ENCODE measurements at places on chromosomes 6 and 20.

DNA sequence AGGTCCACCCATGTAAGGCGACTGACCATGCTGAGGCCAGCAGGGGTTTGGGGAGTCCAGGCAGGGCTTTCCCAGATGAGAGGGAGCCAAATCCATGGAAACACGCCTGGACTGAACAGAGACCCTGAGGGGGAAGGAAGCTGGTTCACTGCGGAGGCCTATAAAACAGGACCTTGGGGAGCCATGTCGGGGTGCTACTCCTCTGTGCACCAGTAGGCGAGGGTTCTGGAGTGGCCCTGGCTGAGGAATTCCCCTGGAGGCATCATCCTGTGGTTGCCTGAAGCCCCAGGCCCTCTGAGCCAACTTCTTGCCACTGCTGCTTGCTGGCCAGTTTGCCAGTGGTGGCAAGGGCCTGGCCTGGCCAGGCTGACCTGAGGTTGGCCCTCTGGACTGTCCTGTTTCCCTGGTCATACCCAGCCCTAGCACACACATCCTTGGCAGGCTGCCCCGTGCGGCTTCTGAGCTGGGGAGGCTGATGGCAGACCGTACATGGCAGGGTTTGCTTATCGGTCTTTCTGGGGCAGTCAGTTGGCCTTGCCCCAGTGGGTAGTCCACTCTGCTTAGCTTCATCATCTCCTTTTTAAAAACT, 2.2 kb upstream of the LRRN4 start:
- DNase-seq = no peak

DNA sequence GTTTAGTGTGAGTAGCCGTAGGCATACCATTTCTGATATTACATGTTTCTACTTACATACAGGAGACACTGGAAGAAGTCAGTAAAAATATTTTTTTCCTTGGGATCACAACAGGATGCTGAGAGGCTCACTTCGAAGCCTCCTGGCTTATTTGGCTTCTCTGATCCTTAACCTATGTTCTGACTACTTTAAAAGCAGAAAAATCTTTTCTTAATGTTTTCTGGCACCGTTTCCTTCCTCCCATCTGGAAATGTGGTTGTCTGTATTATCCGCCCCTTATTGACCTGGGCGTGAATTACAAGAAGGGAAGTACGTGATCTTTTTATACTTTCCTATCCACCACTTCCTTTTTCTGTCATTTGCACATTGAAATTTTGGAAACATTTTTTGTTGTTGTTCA, 379.6 kb downstream of the COL12A1 start:
- no peak for DNase-seq

DNA sequence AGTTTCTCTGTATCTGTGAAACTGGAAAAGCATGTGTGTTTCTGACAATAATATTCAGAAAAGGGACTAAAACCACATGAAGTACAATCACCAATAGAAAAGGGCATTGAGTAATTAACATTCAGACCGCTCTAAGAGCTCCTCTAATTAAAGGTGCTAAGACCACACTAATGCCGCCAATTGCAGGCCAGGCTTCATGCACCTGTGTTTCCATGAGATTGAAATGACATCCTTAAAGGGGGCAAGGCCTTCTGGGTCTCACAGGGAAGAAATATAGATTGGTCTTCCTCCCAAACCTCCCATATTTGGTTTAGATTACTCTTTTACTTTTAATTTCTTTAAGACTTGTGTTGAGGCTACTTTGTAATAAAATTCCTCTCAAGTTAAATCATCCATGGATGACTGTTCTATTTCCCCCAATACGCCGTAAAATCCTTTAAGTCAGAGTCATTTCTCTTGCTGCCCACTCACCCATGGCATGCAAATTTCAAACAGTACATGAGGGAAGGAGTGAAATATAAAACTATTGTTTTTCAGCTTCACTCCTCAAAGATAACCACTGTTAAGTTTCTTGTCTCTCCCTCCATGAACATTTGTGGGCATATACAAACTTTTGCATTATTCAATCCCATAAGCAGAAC, 110.6 kb downstream of the UBE3D start:
- DNase-seq = no peak

GRCh38 chr6:65819152-65819551, 112.1 kb upstream of the EYS start:
- DNase-seq = no peak

DNA sequence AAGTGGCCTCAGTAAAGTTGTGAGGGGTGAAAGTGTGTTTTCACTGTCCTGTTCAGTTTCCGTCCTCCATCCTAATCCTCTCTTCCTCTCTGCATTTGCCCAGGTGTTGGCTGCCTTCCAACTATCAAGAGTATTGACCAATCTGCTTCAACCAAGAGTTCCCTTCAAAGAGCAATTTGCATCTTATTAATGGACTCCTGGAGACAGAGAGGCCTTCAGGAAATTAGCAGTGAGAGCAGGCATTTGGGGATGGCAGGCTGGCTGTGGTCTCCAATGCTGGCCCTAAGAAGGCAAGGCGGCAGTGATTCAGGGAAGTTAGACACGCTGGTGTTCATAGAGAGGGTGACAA, 77.2 kb downstream of the GPR6 start:
- no peak for DNase-seq

- DNase-seq = no peak
Observed at GRCh38 chr20:8670893-8671215, 398.0 kb upstream of the PLCB4 start.

DNA sequence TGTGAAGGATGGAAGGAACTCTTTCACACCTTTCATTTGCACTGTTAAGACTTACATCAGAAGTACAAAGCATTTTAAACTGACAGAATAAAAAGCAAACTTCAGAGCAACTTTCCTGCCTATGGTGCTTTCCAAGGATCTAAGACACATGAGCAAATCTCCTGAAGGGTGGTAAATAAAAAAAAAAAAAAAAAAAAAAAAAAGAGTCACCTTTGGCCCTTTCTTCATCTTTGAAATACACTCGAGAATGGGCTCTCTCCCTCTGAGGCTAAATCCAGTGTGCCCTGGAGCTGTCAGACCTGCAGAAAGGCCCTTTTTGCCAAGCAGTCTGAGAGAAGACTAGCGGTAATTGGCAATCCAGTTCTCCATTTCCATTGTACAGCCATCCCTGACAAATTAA, 1113.8 kb upstream of the FLRT3 start:
- no peak for DNase-seq

GRCh38 chr6:158026901-158027589, 45.4 kb downstream of the SYNJ2 start:
- DNase-seq = no peak

DNA sequence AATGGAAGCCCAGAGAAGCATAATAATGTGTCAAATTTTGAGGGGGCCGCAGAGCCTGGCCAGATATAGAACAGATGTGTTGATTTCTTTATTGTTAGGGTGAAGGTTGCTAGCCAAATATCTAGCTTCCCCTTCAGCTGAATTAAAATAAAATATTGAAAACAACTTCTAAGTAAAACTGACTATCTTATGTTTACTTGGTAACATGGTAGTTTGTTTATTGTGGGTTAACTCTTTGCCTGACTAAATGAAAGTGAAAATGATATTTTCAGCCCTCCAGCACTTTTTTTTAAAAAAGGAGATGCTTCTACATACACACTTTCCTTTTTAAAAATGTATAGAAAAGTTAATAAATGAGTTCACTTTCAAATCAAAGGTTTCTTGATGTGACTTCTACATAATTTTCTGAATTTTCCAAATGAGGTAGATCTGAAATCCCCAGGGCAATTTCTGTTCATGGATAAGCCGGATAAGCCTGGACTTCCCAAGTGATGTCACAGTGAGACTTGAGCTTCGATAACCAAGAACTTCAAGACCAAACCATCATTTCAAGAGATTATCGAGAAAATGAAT, 172.1 kb upstream of the OLIG3 start:
- DNase-seq = no peak

DNA sequence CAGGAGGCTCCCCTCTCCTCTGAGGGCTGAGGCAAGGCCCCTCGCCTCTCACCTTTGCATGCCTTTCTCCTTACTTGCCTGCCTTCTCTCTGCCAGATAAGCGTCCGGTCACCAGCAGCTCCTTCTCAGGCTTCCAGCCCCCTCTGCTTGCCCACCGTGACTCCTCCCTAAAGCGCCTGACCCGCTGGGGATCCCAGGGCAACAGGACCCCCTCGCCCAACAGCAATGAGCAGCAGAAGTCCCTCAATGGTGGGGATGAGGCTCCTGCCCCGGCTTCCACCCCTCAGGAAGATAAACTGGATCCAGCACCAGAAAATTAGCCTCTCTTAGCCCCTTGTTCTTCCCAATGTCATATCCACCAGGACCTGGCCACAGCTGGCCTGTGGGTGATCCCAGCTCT, 21.3 kb upstream of the PPARD start:
- DNase-seq = no peak

DNA sequence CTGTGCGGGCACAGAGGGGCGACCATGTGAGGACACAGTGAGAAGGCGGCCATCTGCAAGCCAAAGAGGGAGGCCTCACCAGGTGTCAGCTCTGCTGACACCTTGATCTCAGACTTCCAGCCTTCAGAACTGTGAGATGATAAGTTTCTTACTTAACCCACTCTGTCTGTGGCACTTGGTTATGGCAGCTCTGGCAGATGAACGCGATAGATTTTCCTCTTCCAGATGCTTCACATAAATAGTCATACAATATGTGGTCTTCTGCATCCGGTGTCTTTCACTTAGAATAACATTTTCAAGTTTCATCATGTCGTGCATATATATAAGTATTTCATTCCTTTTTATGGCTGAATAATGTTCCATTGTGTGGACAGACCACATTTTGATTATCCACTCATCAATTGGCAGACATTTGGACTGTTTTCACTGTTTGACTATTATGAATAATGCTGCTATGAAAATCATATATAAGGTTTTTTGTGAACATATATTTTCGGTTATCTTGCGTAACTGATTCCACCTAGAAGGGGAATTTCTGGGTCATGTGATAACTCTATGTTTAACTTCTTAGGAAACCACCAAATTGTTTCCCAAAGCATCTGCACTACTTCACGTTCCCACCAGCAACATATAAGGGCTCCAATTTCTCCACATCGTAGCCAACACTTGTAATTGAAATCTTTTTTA, 30.2 kb downstream of the PRR18 start:
- DNase-seq = no peak

DNA sequence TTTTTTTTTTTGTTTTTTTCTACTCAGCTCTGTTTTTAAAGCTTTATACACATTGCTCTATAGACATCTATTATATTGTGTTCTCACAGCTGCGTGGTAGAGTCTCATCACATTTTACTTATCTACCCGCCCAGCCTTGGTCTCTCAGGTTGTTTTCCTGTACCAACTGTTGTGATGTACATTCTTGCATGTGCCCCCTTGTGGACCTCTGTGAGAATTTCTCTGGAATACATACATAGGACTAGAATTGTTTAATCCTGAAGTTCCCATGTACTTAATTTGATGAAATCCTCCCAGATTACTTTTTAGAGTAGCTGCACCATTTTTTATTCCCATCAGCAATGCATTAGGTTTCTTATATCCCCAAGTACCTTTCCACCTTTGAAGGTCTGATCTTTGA, 40.4 kb upstream of the TINAG start:
- no peak for DNase-seq

DNA sequence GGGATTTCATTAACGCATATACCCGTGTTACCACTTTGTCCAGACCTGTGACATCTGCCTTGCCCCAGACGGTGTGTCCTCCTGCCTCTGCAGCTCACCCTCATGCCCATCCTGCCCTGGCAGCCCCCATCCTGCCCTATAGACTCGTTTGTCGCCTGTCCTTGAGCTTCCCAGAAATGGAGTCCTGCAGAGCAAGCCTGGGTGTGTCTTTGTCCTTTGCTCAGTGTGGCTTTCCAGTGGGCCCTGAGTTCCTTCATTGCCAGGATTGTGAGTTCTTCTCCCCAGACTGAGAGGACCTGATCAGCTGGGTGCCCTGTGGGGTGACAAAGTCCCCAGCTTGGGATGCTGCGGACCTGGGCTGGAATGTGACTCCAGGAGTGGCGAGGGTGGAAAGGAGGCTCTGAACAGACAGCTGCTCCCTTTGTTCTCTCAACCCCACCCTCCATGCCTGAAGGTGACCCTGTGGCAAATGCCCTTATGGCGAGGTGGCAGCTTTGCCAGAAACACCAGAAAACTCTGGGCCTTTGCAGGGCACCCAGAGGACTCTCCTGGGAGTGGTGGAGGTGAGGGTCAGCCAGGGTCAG, 2.4 kb upstream of the CST3 start:
- no peak for DNase-seq

- no peak for DNase-seq
Observed at GRCh38 chr6:85449818-85450759, at the start of gene NT5E. Gene NT5E (plus strand): TSS chr6:85450083. CDS start chr6:85450140, 57 bp downstream.

- no peak for DNase-seq
Observed at GRCh38 chr20:9506964-9507369, 7.4 kb upstream of the LAMP5 start.

DNA sequence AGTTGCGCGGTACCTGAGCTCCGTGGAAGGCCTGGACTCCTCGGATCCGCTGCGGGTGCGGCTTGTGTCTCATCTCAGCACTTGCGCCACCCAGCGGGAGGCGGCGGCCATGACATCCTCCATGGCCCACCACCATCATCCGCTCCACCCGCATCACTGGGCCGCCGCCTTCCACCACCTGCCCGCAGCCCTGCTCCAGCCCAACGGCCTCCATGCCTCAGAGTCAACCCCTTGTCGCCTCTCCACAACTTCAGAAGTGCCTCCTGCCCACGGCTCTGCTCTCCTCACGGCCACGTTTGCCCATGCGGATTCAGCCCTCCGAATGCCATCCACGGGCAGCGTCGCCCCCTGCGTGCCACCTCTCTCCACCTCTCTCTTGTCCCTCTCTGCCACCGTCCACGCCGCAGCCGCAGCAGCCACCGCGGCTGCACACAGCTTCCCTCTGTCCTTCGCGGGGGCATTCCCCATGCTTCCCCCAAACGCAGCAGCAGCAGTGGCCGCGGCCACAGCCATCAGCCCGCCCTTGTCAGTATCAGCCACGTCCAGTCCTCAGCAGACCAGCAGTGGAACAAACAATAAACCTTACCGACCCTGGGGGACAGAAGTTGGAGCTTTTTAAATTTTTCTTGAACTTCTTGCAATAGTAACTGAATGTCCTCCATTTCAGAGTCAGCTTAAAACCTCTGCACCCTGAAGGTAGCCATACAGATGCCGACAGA, 9.9 kb downstream of the HEY2 start:
- no peak for DNase-seq

DNA sequence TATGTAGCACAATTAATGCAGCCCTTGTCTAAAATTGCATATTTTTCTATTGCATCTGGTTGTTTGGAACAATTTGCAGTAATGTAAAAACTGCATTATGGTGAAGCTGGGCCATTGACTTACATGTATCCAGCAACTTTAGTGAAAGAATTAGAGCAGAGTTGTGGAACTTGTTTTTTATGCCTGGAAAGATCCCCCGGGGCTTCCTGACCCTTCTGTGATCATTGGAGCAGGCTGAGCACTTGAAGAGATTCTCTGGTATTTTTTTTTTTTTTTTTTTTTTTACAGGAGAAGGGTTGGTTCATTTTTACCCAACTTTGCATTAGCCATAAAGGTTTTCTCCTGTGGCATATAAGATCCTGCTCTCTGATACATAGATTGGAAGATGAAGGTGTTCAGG, 45.0 kb downstream of the LIN28B start:
- no peak for DNase-seq

DNA sequence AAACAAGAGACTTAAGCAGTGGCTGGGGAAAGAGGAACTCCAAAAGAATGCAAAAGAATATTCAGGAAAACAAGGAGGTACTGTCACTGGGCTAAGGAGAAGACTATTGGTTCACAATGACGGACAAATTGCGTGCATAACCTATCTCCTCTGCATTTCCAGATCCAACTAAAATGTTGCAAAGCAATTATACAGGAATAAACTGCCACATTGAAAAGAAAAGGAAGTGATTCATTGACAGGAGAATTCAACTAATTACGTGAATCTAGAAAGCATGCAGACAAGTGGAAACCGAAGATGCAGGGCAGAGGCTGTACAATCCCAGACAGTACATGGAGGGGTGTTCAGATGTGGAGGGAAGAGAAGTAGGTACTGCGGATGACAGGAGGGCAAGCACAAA, 152.8 kb upstream of the RIPOR2 start:
- no peak for DNase-seq

Measured in iPS DF 6.9 (cell line).